OCI-LY7 (cell line): ENCODE measurements at places on chromosomes 6 and 20. TPM values are rescaled to one million over a fixed set of nuclear protein-coding genes. Genes with fewer than 3 reads are reported as not detected.

DNA sequence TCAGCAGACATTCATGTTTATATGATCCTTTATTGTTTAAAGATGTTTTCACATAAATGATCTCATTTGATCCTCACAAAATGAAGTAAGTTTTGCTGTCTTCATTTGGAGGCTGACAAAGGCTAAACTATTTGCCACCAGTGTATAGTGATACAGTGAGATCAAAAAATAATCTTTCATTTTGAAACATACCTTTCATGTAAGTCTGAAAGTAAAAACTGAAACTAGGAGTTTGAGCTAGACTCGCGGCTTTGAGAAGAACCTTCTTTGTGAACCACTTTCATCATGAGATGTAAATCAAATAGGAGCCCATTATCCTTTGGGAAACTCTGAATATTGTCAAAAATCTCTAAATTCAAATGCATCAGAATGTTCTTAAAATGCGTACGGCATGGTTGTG is 40.3 kb upstream of the SPTLC3 start:
- DNase-seq = no peak

DNA sequence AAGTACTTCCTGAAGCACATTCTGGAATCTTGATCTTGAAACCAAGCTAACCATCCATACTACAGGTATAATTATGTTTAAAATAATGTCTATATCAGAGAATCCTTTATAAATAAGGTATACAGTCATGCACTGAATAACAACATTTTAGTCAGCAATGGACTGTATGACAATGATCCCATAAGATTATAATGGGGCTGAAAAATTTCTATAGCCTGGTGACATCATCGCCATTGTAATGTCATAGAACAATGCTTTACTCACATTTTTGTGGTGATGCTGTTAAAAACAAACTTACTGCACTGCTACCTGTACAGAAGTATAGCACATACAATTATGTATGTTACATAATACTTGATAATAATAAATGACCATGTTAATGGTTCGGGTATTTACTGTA is 31.8 kb downstream of the RNF146 start:
- DNase-seq = no peak

- DNase-seq = no peak
Observed at GRCh38 chr20:38445381-38445796, 10.3 kb upstream of the SNHG17 start.

GRCh38 chr6:91094341-91094740 is 507.5 kb upstream of the MAP3K7 start:
- no peak for DNase-seq

MYLK2 gene
- total RNA-seq = 0.61 and 0.67 TPM in 2 replicates

- DNase-seq = no peak
Observed at GRCh38 chr6:120816794-120817193, 517.5 kb downstream of the TBC1D32 start.

GRCh38 chr6:54907355-54907754 is 60.8 kb downstream of the FAM83B start:
- DNase-seq = no peak

F13A1 gene
- 0.63 and 1.1 TPM in 2 replicates for total RNA-seq

DNA sequence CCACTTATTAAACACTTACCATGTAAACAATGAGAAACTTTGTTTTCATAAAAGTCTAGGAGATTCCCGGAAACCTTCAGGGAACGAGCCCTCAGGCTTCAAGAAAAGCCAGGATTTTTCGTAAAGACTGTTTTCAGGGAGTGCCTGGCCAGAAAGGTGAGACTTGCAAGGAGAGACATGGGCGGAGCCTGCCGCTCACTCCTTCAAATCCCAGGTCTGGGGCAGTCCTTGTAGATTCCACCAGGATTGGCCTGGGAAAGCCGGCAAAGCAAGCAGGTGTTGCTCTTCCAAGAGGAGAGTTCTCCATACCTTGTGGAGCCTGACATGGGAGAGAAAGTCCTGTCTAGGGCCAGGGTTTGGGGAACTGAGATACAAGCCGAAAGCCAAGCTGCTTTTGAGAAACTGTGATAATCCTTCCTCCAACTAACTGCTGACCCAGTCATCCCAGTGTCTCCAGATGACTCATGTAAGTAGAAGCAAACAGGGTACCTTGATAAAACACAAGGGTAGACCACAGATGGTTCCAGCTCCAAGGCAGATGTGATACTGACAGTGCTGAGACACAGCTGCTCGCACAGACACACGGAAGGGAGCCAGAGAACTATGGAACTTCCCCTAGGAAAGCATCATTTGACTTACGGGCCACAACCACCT is 69.4 kb upstream of the NAA20 start:
- DNase-seq = no peak

- DNase-seq = no peak
Observed at GRCh38 chr6:13268913-13269518, 59.3 kb downstream of the TBC1D7 start.

BCAS1 gene
- 0.19 and 0.26 TPM in 2 replicates for total RNA-seq

DNA sequence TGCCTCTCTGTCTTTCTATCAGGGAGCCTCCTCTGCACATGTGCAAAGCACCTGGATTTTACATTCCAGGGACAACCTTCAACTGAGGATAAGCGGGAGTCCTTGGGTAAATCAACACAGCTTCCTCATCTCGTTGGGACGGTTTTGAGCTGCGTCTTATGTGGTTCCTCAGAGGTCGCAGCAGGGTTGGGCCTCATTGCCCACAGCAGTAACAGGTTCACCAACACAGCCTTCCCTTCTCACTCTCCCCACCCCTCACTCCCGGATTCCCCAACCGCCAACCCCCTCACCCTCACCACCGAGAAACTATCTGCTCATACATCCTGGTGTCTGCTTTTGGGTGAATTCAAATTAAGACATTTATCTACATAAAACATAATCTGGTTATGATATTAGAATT is 155.8 kb upstream of the GGTLC1 start:
- no peak for DNase-seq

TCP11 gene
- not detected in 2 replicates for total RNA-seq

CCN5 gene
- total RNA-seq = not detected in 2 replicates

- DNase-seq = no peak
Observed at GRCh38 chr6:5896476-5897200, 110.1 kb downstream of the NRN1 start.

DNA sequence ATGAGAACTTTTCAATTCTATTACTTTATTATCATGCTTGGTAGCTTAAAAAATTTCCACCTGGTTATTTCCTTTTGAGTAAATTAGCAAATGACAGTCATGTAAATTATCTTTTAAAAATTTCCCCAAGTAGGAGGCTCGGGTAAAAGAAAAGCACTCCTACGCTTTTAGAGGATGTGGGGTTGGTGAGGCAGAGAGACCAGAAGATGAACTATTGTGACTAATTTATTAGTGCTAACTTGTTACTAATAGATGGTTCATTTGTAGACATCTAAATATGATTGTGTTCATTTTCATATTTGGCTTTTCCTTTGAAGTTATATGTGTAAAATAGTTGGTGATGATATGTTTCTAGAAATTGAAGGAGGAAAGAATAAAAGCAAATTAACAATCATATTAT is 27.0 kb downstream of the ZNF292 start:
- no peak for DNase-seq

GRCh38 chr6:111381123-111381522 is 101.9 kb downstream of the REV3L start:
- DNase-seq = no peak

- DNase-seq = peak; percentile 38
Observed at GRCh38 chr20:34110745-34111641, 1.1 kb downstream of the EIF2S2 start.

EGFL8 gene
- 21.6 and 23.0 TPM in 2 replicates for total RNA-seq

DNA sequence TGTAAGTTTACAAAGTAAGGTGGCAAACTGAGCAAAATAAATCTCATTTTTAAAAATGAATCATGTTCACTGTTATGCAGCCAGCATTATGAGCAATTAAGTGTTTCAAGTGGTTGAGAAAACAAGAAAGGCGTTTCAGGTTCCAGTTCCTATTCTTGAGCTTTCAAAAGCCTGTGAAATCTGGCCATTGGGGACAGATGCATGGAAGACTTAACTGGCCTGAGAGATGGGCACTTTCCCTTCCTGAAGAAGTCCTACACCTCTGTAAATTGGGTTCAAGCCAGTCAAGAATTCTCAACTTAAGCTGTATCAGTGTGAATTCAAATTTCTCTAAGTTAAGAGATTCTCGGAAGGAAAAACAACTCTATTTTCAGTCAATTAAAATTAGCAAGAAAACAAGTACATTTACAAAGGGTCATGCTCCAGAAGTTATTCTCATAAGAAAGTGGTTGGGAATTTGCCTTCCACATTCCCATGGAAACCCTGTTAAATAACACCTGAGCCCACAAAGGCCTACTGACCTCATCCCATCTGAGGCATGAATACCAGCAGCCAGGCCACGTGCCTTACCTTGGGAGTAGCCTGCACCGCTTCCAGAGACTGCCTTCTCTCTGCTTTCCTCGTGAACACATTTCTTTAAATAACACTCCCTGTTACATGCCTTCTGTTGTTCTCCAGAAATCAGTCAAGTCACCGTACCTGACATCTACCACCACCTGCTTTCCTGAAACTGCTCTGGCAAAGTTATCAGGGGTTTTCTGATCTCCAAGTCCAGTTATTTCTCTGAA is 19.4 kb downstream of the MAP3K5 start:
- peak; percentile 45 for DNase-seq

KCNK5 gene
- total RNA-seq = not detected in 2 replicates

KCNQ2 gene
- total RNA-seq = not detected in 2 replicates

DNA sequence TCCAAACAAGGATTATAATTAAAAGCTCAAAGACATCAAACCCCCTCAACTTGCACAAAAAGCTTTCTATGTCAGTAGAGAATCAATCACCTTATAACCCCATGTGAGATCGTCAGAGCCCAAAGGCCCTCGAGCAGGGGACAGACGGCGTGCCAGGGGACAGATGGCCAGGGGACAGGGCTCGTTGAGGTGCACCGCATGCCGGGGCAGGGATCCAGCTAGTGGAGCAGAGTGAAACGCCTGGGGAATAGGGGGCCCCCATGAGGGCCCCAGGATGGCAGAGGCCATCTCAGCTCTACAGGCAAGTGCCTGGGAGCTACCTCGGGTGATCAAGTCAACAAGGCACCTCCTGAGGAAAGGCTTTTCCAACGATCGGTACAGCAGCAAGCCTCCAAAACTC is 28.6 kb downstream of the DIDO1 start:
- no peak for DNase-seq

DNA sequence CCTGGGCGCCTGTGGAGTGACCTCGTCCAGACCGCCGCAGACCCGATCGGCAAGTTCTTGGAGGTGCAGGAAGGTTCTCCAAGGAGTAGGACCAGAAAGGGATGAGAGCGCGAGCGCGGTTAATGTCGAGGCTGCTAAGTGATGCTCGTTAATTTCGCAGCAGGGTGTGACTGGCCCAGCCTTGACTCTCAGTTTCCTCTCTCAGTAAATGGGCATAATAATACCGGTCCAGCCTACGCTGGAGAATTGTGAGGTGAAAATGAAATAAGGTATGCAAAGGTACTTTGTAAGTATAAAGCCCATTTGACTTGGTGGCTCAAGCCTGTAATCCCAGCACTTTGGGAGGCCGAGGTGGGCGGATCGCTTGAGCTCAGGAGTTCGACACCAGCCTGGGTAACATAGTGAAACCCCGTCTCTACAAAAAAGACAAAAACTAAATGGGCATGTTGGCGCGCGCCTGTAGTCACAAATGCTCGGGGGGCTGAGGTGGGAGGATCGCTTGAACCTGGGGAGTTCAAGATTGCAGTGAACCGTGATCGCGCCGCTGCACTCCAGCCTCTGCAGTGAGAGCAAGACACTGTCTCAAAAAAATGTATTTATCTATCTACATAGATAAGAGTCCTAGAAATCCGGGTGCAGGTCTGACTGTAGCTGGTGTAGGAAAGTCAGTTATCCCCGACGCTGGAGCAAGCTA is 634 bp upstream of the BTBD9 start:
- no peak for DNase-seq

BMP7 gene
- 2.2 and 3.7 TPM in 2 replicates for total RNA-seq

DNA sequence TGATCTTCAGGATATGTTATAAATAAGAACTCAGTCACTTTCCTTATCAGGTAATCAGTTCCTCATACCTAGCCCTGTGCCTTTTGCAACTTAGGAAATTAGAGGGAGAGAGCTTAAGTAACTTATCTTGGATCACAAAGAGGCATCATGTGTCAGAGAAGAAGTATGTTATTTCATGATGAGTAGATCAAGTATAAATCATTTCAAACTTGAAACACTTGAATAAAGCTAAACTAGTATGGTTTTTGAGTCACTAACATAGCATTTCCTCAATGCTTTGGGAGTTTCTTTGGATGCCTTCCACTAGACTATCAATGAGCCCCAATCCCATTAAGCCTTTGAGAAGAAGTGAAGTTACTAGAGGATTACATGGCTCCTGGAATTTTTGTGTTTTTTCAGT is 102.6 kb upstream of the TNFAIP3 start:
- no peak for DNase-seq

DNA sequence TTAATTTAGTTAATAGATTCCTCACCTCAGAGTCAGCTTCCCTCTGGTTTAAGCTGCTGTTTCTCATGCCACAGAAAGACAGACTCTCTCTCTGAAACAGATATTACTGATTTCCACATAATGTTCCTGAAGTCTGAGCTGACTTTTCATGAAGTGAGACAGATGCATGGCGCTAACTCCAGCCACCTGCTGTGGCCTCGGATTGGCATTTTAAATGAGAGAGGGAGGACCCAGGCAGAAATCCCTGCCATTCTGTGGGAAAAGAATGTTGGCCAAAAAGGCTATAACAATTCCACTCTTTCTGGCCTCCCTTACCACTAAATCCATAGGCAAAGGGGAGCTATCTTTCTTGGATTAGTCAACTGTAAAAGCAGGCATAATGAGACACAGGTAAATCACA is 354.1 kb upstream of the CDH4 start:
- DNase-seq = no peak

DNA sequence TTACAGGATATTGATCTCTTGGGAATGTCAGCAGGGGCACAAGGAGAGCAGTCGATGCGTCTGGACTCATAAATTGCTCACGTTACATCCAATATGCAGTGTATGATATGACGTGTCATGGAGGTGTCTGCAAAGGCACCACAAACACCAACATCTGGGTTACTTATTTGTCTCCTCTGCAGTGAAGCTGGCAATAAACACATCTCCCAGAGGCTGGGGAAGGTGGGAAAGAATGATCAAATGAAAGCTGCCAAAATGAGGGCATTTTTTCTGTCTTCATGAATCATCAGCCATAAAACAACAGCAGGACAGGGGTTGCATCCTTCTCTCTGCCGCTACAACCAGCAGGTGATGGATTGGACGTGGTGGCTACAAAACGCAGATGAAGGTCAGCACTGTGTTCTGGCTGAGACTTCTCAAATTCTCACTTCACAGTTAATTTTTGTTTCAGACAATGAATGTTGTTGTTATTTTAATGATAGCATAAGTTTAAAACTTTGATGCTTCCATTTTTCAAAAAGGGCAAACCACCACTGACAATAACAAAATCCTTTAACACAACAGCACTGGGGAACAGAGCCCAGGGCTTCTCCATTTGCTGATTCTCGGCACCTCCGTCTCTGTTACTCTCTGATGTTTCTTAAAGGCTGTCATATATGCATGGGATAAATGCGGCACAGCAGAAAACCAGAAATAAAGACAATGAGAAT is 47.5 kb downstream of the ERMARD start:
- DNase-seq = no peak

GRCh38 chr20:3980260-3981131 is 34.9 kb downstream of the RNF24 start:
- DNase-seq = peak; percentile 19
